Fibroblast of pulmonary artery (primary cell): ENCODE measurements at places on chromosomes 7 and 10.
A peak's percentile ranks its signal among the peaks of the same experiment; 100 is the strongest.

DNA sequence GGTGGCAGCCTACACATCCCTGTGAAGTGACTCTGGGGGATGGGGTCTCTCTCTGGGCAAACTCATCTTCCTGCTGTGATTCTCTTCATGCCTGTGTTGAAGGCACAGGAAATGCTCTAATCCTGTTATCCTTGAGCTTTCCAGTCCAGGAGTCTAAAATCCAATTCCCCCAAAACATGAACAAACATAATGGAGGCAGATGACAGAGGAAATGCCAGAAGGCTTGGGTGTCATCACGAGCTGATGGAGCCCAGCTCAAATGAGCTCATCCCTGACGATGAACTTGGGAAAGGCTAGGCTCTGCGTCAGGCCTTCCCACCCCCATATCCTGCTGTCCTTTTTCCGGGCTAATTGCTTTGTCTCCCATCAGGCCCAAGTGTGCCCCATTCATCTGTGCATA, 165.9 kb upstream of the PODXL start:
- DNase-seq = peak; percentile 2

DNA sequence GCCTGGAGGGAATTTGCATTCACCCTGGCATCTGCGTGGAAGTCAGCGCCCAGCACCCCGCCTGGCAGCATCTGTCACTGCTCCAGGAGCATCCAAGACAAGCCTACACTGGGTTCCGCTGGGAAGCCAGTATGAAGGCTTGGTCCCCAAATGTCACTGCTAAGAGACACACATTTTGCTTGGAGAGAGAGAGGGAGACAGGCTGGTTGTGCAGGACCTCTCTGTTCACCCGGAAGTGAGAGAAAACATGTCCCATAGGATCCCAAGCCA, 119.5 kb downstream of the SEC23IP start:
- no peak for DNase-seq

DNA sequence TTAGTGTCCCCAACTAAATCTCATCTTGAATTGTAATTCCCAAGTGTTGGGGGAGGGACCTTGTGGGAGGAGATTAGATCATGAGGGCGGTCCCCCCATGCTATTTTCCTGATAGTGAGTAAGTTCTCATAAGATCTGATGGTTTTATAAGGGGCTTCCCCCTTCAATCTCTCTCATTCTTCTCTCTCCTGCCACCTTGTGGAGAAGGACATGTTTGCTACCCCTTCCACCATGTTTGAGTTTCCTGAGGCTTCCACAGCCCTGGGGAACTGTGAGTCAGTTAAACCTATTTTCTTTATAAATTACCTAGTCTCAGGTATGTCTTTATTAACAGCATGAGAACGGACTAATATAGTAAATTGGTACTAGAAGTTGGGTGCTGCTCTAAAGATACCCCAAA, 365.6 kb downstream of the ANKRD7 start:
- DNase-seq = peak; percentile 0

DNA sequence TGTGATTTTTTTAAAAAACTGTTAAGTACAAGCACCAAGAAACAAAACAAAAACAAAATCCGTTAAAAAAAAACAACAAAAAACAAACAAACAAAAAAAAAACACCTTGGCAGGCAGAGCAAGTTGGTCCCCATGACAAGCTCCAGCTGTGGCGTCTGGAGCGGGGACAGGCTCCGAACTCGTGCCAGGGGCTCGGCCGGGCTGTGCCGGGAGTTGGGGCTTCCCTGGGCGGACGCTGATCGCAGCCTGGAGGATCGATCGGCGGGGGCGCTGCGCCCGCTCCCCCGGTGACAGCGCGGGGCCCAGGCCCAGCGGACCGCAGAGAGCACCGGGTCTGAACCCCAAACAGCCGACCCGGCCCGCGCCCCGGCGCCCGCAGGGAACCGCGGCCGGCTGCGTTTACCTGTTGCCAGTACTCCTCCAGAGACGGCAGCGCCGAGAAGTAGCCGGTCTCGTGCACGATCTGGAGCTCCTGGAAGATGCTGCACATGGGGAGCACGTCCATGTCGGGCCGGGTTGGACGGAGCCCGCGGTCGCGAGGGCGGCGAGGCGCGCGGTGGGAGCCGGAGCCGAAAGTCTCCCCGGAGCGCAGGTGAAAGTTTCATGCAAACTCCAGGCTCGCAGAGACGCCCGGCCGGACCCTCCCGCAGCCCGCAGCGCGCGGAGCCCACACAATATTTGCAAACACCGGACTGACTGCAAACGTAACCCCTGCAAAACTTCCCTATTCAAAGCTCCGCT, at the start of gene KLF6:
TSS of gene KLF6 (minus strand) at position 700 of the 741 bp plus-strand sequence. CDS start at position 505, 195 bp downstream.
- peak; percentile 57 for DNase-seq

- no peak for DNase-seq
Measured at GRCh38 chr7:68074242-68074641, 1077.6 kb downstream of the TYW1 start.

- no peak for DNase-seq
Measured at GRCh38 chr10:43211431-43212042, 55.3 kb downstream of the RASGEF1A start.

GRCh38 chr10:3530346-3530745, 254.7 kb downstream of the KLF6 start:
- DNase-seq = no peak

DNA sequence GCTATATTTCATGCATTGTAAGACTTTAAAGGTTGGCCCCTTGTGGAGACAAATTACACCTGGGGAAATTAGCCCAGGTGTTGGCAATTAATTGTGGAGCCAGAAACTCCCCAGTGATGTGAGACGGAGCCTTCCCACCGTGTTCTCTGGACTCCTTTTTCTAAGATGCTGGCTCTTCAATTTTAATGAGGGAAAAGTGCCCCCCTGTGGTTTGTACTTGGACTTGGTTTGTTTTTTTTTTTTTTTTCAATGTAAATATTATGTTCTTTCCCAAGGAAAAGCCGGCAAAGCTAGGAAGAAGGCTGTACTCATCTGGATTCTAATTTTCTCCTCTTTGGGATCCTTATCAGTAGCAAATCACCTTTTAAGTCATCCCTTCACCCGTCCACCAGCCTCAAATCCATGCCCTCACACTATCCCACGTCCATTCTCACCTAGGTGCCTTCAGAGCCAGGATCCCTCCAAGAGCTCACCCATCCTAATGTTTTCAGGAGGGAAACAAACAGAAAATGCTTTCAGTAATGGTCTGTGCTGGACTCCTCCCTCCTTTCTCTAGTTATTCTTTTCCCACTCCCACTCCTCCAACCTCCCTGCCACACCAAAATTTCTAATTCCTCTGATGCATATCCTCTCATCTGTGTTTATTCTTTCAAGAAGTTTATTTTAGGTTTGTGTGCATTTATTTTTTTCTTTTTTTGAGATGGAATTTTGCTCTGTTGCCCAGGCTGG, 20.4 kb upstream of the ST8SIA6 start:
- peak; percentile 24 for DNase-seq

DNA sequence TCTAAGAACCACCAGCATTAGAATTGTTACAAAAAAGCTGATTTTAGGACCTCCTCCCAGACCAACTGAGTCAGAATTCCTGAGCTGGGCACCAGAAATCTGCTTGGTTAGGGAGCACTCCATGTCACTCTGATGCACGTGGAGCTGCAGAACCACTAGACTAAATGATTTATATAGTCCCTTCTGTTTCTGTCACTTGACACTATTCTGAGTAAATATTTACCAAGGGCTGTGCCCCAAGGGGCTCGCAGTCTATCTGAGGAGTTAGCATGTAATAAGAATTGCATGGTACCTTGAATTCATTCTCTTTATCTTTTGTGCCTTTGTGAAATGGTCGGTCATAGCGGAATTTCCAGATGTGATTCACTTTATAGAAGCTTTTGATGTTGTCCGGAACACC, 196.0 kb upstream of the IMMP2L start:
- DNase-seq = no peak

- DNase-seq = peak; percentile 50
Measured at GRCh38 chr10:38032886-38033285, 22.4 kb downstream of the ZNF33A start.

DNA sequence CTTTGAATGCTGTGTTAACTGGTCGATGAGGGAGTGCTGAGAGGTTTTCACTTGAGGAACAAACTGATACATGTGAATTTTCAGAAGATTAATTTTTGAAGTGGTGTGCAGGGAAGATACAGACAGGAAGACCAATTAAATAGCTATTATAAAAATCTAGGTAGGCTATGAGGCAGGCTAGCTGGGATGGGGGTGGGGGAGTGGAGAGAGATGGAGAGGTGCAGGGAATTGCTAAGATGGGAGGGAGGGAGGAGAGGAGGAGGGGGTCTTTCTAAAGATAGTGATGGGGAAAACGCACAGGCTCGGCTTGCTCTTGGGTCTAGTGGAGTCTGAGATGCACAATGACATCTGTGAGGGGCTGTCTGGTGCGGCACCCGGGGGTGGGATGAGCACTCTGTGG, 15.2 kb downstream of the ATXN7L1 start:
- no peak for DNase-seq

GRCh38 chr7:29480934-29481651, 82.5 kb upstream of the PRR15 start:
- DNase-seq = no peak
